ENCODE measurements at places on chromosomes 5 and 9.

DNA sequence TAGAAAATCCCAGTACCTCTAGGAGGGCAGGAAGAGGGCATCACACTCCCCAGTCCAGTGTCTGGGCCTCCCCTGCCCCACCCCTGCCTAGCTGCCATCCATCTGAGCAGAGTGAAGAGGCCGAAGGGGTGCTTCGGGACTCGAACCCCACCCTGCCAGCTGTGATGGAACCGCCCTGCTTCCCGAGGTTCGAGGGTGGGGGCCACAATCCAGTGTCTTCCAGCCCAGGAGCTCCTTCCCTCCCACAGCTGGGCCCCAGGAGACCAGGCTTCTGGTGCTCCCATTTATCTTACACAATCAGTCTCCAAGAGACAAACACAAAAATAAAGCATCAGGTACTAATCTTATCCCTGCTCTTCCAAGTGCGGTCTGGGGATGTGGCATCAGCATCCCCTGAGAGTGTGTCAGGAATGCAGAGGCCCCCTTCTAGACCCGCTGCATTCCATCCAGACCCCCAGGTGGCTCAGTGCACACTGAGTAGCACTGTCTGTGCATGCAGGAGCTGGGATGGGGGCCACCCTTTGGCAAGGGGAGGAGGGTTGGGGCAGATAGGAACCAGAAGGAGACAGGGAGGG, 122.8 kb upstream of the TBC1D2 start:
- no peak for DNase-seq

DNA sequence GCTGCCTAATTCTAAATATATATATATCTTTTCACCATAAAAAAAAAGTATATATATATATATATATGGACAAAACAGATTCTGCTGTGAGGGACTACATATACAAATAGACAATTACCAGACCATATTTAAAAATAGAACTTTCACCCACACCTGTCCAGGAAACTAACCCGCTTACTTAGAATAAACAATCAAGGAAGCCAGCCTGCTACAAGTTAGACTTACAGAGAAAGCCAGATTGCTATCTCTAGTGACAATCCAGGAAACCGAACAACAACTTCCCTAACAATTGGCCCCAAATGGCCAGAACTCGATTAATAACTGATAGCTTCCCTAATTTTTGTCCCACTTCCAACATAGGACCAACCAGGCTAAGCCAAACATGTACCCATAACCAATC, 5.9 kb downstream of the GLDC start:
- DNase-seq, result no peak

GRCh38 chr5:158845941-158846340, 253.8 kb downstream of the EBF1 start:
- DNase-seq, result no peak

- DNase-seq, result no peak
Observed at GRCh38 chr9:121939643-121940042, 153.5 kb downstream of the TTLL11 start.

- no peak for DNase-seq
Observed at GRCh38 chr5:3825531-3826451, 230.2 kb downstream of the IRX1 start.

DNA sequence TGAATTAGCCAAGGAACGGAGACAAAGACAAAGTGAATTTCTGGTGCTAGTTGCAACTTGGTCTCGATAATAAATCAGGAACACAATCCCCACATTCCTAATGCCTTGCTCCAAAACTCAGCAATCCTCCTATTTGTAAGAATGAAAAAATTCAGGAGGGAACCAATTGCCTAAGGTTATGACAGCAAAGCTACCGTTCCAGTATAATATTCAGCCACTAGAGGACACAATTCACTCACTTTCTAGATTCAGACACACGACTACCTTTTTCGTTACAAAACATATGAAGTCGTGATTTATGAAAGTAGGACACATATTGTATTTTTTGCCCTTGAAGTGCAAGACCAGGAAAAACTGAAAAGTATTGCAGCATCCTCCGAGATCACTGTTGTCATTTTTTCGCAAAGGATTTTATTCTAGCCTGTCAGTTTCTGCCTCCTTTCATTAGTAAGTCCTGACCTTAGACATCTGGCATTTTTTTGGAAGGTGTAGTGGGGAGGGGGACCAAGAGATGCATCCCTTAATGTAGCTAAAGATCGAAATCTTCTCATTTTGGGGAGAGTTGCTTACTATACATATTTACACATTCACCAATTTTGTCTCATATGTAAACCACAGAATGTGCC, 133.1 kb downstream of the DOCK8 start:
- no peak for DNase-seq

DNA sequence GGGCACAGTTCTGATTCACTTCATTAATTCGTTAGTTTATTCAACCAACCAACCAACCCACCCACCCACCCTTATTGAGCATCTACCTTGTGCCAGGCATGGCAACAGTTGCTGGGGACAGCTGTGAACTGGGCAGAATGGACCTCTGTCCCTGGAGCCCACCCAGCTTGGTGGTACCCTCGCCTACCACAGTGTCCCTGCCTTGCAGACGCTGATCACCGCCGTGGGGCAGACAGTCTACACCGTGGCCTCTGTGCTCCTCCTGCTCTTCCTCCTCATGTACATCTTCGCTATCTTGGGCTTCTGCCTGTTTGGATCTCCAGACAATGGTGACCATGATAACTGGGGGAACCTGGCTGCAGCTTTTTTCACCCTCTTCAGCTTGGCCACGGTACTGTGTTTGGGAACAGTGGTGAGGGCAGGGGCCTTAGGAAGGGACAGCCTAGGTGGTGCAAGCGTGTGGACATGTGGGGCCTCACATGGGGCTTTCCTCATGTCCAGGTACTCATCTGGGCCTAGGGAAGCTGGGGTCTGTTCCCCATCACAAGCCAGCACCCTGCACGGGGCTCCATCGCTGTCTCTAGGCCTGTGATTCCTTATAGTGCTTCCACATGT, 26.2 kb downstream of the PITX1 start:
- DNase-seq, result no peak

DNA sequence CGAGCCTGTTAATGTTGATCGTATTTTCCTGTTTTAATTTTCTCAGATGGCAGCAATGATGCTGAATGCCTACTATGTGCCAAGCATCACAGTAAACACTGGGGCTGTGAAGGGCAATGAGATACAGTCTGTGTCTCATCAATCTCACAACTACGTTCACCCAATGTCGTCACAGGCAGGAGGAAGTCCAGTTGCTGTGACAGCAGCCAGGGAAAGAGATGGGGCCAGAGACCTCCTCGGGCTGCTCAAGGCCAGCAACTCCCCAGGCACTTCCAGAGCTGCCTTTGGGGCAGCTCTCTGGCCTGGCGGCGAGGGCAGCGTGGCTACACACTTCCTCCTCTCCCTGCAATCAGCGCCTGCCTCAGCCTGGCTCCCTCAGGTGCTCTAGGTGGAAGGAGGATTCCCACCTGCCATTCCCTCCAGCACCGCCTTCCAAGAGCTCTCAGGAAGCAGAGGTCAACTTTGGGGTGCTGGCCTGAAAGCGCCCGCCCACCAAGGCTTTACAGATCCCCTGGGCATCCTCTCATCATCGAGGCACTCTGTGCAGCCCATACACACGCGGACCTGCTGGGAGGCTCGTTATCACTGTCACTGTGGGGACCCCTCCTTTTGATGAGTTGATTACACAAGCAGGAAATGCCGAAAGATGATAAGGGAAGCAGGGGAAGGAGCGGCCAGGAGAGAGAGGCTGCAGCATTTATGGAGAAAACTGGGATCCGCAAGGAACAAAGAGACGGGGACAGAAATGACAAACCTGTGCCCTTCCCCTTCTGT, 159.2 kb downstream of the ZDHHC21 start:
- DNase-seq, result no peak

DNA sequence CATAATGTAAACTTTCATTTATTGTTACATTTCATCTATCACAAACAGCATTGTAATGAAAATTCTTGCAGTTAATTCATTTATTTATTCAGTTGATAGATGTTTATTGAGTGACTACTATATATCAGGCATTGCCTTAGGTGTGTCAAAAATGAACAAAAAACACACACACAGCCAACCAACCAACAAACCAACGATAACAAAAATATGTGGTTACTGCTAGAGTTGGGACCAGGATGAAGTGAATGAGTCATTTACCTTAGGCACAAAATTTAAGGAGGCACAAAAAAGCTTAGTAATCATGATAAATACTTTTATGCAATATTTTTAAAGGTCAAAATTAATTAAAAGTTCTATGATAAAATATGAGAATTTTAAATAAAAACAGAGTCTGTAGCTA, 223.4 kb downstream of the CSNK1G3 start:
- no peak for DNase-seq

DNA sequence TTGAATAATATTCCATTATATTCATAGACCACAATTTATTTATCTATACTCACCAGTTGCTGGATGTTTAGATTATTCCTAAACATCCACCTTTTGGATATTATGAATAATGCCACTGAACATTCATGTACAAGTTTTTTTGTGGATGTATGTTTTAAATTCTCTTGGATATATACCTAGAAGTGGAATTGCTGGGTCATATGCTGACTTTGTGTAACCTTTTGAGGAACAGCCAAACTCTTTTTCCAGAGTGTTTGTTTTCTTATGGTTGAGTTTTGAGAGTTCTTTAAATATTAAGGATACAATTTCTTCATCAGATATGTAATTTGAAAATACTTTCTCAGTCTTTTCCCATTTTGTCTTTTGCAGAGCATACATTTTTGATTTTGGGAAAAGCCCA, 2.7 kb downstream of the VPS13A start:
- DNase-seq, result no peak

DNA sequence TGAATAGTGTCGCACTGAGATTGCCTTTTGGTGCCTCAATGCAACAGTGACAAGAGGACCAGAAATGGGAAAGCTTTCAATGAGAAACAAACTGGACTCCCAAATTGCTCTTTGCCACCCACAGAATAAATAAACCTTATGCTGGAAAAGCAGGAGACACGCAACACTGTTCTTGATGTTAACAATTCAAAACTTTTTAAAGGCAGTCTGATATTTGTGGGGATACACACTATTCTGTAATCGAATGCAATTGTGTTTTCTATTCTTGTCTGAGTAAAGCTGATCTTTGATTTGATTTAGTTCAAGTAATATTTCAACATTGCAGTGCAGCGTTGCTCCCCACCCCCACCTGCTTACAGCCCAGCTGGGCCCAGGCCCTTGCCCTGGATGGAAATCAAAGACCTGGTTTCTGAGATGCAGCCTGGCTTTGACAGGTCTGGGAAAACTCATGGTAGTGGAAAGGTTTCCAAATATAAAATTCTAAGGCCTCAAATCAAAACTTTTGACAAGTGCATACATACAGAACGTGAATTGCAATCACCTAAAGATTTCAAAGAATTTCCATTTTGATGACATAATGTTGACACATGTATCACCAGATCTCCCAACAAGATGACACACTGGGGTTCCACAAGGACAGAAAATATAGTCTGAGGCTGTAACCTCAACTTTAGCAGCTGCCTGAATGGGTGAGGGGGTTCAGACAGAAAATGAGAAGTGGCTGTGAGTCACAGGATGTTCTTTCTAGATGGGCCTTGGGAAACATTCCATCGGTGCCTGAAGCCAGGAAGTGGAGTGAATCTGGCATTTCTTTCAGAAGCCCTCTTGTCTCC, 55.1 kb downstream of the ABCA1 start:
- DNase-seq, result peak; percentile 62

DNA sequence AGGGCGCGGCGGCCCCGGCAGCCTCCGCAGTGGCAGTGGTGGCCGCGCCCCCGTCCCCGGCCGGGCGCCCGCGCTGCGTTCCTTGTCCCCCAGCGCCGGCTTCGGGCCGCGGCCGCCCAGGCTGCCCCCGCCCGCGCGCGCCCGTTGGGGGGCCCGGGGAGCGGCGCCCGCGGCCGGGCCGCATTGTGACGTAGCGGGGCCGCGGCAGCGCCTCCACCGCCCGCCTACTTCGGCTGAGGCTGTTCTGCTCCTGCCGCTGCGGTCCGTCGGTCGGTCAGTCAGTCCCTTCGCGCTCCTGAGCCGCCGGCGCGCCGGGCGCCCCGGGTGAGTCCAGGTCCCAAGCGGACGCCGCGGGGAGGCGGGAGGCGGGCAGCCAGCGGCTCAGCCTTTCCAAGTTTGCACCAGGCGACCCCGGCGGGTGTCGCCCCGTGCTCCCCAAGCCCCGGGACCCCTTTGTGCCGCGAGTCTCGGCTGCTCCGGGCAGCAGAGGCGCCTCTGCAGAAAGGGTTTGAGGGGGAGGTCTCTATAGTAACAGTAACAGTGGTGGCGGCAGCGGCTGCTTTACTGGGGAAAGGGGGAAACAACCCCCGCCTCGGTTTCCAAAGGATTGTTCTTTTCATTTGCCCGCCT, at the start of gene SNCAIP:
Gene SNCAIP (plus strand): TSS at position 277 of the 630 bp plus-strand sequence. CDS start 78,898 bp downstream, outside the sequence.
- DNase-seq, result no peak

- DNase-seq, result no peak
Observed at GRCh38 chr9:27808864-27809263, 235.6 kb upstream of the C9orf72 start.

DNA sequence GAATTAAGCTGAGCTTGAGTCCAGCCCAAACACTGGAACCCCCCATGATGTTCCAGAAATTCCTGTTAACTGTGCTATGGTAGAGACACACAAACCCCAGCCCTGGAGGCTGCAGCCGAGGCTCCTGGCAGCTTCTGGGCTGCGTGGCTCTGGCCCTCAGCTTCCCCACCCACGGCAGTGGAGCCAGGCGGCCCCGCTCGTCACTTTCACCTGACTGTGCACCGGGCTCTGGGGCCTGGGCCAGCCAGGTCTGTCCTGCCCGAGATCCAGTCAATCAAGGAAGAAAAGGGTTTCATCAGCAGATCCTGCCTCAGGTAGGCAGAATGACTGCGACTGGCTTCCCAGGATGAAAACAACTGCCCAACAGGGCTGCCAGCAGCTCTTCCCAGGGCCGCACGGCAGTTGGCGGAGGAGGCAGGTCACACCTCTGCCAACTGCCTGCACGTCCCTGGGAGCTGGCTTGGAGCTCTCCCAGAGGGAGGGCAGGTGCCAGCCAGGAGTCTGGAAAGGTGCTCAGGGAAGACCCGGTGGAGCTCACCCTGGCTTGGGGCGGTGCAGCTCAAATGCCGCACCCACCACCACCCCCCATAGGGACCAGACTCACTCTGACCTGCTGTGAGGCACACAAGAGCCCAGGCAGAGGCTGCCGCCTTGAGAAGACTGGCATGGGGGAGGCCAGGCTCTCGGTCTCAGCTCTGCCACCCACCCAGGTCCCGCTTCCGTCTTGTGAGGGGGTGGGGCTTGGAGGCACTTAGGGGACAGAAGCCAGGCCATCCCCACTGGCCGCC, 20.7 kb downstream of the BRD3 start:
- no peak for DNase-seq

- no peak for DNase-seq
Observed at GRCh38 chr5:143495821-143496275, 92.4 kb upstream of the NR3C1 start.

GRCh38 chr9:109315480-109316206, 5.2 kb downstream of the EPB41L4B start:
- DNase-seq, result no peak

DNA sequence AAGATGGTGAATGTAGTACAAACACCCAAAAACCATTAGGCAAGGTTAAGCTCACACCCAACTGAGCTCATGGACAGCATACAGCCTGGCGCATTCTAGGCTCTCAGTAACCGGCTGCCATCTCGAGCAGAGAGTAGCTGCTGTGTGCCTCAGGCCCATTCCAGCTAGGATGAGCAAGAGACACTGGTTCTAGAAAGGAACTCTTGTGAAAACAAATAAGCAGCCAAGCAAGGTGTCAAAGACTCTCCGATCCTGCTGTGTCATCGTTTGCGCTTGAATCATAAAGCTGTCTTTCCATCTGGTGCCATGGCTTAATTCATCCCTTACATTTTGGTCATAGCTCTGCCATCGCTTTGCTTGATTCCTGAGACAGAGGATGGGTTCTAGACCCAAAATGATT, 135.4 kb upstream of the MSX2 start:
- no peak for DNase-seq

GRCh38 chr5:74433255-74433895, 207.2 kb downstream of the ENC1 start:
- DNase-seq, result peak; percentile 1

Data from CD4-positive, alpha-beta T cell treated with Interferon alpha-2 for 1 hour (primary cell).